ENCODE measurements at places on chromosomes 6 and 20. TPM values are rescaled to one million over a fixed set of nuclear protein-coding genes. Genes with fewer than 3 reads are reported as not detected.

- peak; percentile 40 for DNase-seq
These were observed 164.9 kb upstream of the SASH1 start for GRCh38 chr6:148177589-148178233.

DNA sequence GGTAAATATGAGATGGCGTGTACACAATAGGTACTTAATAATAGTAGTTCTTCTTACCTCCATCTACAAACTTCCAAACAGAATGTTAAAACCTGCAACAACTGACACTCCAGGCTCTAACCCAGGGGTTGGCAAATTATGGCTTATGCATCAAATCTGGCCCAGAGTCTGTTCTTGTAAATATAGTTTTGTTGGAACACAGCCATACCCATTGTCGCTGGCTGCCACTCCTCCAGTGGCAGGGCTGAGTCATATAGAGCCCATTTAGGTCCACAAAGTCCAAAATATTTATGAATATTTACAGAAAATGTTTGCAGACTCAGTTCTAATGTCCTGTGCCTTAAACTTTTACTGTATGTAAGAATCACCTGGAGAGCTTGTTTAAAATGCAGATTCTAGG is 69.9 kb upstream of the BTBD3 start:
- no peak for DNase-seq

- DNase-seq = peak; percentile 71
These were observed 17.7 kb downstream of the CCDC167 start for GRCh38 chr6:37481711-37482605.

SLC35D3 gene
- polyA plus RNA-seq = not detected

- DNase-seq = no peak
These were observed 26.8 kb downstream of the MYT1 start for GRCh38 chr20:64191002-64191401.

DNPH1 gene
- 44.3 TPM for polyA plus RNA-seq

CYP21A2 gene
- 0.55 TPM for polyA plus RNA-seq

GRCh38 chr6:34200340-34200971 is 36.2 kb upstream of the HMGA1 start:
- DNase-seq = no peak

- DNase-seq = no peak
These were observed 11.4 kb downstream of the FOXS1 start for GRCh38 chr20:31833931-31834521.

DNA sequence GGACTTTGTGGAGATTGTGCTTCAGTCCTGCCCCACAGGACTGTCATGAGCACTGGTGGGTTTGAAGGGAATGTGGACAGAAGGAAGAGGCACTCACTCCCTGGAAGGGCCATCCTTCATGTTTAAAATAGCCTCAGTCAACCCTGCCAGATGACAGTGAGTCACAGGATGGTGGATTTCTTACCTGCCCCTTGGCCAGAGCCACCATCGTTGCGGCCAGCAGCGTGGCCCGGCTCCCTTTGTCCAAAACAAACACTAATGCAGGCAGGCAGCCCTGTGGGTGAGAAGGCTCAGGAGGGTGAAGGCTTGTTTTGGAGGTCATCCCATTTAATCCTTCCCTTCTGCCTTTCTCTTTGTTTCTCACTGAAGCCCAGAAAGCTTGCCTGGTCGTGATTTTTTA is 422.7 kb downstream of the CD83 start:
- DNase-seq = no peak

GRCh38 chr6:147000545-147001488 is 203.4 kb upstream of the STXBP5 start:
- no peak for DNase-seq

- DNase-seq = no peak
These were observed 234.5 kb upstream of the AGPAT4 start for GRCh38 chr6:161508341-161508740.

RGS17 gene
- polyA plus RNA-seq = 3.6 TPM

GRCh38 chr20:57471496-57472372 is 53.2 kb downstream of the CTCFL start:
- DNase-seq = no peak

RNF39 gene
- 2.0 TPM for polyA plus RNA-seq

- DNase-seq = no peak
These were observed 23.1 kb upstream of the ZMYND8 start for GRCh38 chr20:47379433-47380150.

GRCh38 chr20:645318-646106 is 7.5 kb downstream of the SRXN1 start:
- peak; percentile 72 for DNase-seq

- no peak for DNase-seq
These were observed 30.2 kb downstream of the RRBP1 start for GRCh38 chr20:17651760-17652388.

DNA sequence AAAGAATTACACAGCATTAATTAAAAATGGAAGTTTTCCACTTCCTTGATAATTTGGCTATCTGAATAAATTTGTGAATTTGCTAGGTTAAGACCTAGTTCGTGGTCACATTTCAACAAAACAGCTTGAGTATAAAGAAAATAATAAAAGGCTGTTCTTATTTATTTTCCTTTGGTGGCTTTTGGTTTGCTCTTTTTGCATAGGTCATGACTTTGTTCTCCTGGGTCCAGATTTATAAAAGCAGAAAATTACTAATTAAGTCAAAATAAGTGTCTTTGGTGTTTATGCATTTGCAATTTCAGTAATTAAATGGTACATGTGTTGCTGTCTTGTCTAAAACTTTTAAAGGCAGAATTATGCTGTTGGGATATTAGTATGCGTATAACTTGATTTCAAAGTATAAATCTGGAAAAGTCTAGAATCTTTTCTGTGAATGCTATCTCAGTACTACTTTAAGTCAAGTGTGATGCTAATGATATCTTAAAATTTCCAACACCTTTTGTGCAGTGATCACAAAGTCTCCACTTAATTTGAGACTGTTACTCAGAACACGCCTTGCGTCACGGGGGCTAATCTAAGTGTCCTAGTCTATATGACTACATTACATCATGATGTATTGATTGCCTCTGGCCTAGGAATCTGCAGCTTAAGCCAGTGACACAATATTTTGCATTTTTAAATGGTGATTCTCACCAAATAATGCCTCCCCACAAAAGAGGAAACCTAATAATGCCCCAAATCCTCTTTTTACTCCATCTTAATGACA is 41.0 kb downstream of the GNAS start:
- DNase-seq = no peak

GLP1R gene
- 1.3 TPM for polyA plus RNA-seq

FUCA2 gene
- 77.7 TPM for polyA plus RNA-seq

MEI4 gene
- 2.1 TPM for polyA plus RNA-seq

DNA sequence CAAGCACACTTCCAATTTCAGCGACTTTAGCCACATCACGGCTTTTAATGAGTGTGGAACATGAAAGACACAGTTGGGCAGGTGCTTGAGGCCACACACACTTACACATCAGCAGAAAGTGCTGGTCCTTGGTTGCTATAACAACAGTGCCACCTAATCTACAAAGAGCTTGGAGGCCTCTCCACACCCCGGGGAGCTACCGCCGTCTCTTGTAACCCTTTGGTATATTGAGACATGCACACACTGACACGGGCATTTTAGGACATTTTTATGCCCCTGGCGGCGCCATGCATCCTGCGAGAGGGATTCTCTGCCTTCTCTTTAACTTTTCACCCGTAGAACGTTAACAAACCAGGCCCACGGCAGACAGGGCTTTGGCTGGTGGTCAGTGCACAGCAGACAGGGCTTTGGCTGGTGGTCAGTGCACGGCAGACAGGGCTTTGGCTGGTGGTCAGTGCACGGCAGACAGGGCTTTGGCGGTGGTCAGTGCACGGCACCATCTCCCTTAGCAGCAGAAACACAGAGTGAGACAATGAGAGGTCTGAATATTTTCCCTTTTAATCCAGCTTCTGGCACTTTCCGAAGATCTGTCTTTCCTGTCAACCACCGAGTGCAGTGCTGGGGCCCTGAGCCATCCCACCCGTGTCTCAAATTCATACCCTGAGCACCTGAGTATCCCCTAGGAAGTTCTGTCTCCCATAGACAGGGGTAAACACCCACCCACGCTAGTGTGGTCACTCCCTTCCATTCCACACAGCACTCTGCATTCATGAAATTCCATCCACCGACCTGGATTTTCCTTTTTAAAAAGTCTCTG is 116.6 kb upstream of the RPS6KA2 start:
- DNase-seq = peak; percentile 19

GRCh38 chr6:154319231-154319858 is 37.3 kb downstream of the IPCEF1 start:
- peak; percentile 87 for DNase-seq

Measured in left kidney (tissue), 8 donors.